A549 treated with CORT108297 at 1 μM for 4 hours (cell line): ENCODE measurements at places on chromosomes 13 and 19. TPM values are rescaled to one million over a fixed set of nuclear protein-coding genes. Genes with fewer than 3 reads are reported as not detected.

Gene CCDC169
- total RNA-seq, result 0.15 to 0.35 TPM (median 0.32 TPM) in 5 replicates

Gene MCEMP1
- total RNA-seq, result not detected in 5 replicates

Gene FLT3
- total RNA-seq, result 0.03 TPM in 1 of 5 replicates, not detected in the others

Gene ZNF284
- 0.29 to 0.49 TPM (median 0.39 TPM) in 5 replicates for total RNA-seq

Gene ATP5F1D
- 80.9 to 184 TPM (median 172 TPM) in 5 replicates for total RNA-seq

Gene ZNF681
- total RNA-seq, result not detected in 5 replicates

Gene MUC16
- 0.02 to 0.07 TPM (median 0.05 TPM) in 5 replicates for total RNA-seq

Gene GPR4
- total RNA-seq, result 0.06 to 0.13 TPM (median 0.10 TPM) in 5 replicates

Gene SH2D3A
- total RNA-seq, result 12.2 to 17.1 TPM (median 15.4 TPM) in 5 replicates

Gene MEIOSIN
- total RNA-seq, result 0.06 to 0.08 TPM (median 0.07 TPM) in 4 of 5 replicates, not detected in the other

Gene SOHLH2
- not detected in 5 replicates for total RNA-seq

Gene INSL3
- 0.30 to 0.66 TPM (median 0.39 TPM) in 5 replicates for total RNA-seq

Gene DHDH
- 1.3 to 1.7 TPM (median 1.5 TPM) in 5 replicates for total RNA-seq

Gene PSG4
- 0.60 to 1.1 TPM (median 0.82 TPM) in 5 replicates for total RNA-seq
